SW 1271 (cell line): ENCODE measurements at places on chromosomes 1 and 21.

GRCh38 chr1:36570006-36570405 lies 87.3 kb upstream of the CSF3R start:
- DNase-seq = no peak

- no peak for DNase-seq
These were observed 3.7 kb upstream of the IBA57 start for GRCh38 chr1:228161866-228162265.

- no peak for DNase-seq
These were observed 1.0 kb downstream of the S100A4 start for GRCh38 chr1:153544453-153545066.

GRCh38 chr21:41589620-41590175 lies 81.7 kb upstream of the TMPRSS2 start:
- DNase-seq = no peak

GRCh38 chr1:205266611-205267305 lies 39.0 kb downstream of the TMCC2 start:
- no peak for DNase-seq

GRCh38 chr1:980602-981395 lies 1.1 kb downstream of the PERM1 start:
- DNase-seq = no peak

- DNase-seq = no peak
These were observed 16.6 kb upstream of the CCDC181 start for GRCh38 chr1:169443923-169444322.

DNA sequence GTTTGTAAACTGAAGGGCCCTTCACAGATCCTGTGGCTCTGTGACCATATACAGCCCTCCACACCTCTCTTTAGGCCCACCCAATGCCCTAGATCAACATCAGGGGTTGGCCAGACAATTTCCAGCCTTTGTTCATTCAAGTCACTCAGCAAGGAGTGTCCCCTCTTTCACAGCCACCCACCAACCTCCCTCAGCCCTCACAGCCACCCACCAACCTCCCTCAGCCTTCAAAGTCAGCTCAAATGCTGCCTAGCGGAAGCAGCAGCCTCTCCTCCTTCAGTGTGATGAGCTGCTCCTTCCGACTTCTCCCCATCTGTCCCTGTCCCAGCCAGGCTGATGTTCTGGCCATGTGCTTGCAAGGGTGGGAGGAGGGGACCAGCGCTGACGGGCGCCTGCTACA lies 71.4 kb downstream of the DMRTB1 start:
- DNase-seq = no peak
